ENCODE measurements at places on chromosomes 4 and X.

DNA sequence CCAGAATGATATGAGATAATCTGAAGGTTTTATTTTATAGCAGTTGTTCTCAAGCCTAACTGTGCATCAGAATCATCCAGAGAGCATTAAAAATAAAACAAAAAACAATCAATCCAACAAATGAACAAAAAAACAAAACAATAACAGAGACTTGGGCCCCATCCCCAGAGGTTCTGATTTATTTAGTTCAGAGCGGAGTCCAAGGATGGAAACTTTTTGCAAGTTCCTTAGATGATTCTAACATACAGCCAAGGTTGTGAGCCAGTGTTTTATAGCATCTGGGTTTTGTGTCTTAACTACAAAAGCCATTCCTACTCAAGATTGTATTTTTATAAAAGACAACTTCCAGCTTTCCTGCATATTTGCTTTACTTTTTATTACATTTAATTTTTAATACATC lies 59.4 kb upstream of the GRPR start:
- no peak for DNase-seq

GRCh38 chr4:10114147-10114546 lies 2.5 kb downstream of the WDR1 start:
- no peak for DNase-seq

GRCh38 chr4:47744253-47744652 lies 93.6 kb downstream of the CORIN start:
- no peak for DNase-seq

- DNase-seq: no peak
Observed at GRCh38 chr4:103424853-103425252, 226.7 kb upstream of the CENPE start.

DNA sequence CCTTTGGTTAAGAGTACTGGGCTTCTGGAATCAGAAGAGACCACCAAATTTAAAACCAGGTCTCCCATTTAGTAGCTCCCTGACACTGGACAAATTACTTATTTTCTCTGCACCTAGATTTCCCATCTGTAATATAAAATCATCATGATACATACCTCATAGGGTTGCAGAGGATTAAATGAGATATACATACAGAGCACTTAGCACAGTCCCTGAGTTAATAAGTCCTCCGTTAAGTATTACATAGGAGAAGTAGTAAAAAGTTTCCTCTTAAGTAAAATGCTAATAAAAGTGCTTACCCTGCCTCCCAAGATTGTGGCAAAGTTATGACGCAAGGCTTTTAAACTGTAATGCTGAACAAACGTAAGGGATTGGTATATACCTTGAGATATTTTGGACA lies 539 bp upstream of the CHIC1 start:
- DNase-seq: no peak

DNA sequence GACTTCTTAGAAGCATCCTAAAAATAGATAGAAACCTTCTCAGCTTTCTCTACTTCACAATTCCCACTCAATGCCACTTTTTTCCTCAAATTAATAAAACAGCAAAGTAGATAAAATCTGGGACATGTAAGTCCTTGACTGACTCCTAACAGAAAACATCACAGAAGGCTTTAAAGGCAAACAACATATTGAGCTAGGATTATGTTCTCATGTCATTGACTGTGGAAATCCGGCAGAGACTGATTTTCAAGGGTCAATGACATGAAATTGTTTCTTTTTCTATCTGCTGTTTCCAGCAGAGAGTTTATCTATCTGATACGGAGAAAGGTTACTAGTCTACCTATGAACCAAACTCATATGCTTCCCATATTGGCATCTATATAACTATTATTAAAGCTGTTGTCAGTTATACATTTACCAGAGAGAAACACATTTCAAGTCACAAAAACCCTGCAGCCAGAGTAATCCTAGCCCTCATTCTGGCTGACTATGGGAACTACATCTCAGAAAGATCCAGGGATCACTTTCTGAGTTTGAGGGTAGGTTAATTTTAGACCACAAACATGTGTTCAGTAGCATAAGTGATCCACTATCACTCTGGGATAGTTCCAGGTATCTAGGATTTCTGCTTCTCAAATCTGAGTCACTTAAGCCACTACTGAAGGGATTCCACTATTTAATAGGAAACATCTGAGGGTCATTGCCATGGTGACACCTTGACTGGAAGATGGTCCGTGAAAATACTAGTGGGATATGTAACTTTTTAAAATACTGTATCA lies 147.6 kb downstream of the PPP3CA start:
- DNase-seq: no peak

GRCh38 chrX:45134315-45134731 lies 66.4 kb downstream of the DIPK2B start:
- no peak for DNase-seq

DNA sequence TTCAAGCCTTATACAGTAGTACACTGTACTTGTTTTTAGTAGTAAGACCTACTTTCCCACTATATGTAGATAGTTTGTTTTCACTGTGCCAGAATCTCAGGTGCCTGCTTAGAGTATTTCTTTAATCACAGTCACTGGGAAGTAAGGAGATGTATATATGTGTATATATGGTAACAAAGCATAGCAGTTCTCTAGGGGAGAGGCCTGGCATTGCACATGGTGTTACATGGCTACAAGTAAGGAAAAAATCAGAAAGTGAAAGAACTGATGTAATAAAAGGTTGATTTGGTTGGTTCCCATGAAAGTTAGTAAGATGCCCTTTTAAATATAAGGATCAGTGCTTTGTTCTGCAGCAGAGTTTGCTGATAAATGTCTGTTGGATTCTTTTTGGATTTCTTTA lies 9.3 kb upstream of the DCK start:
- no peak for DNase-seq

- no peak for DNase-seq
Observed at GRCh38 chr4:56465599-56466295, 1.7 kb upstream of the SRP72 start.

GRCh38 chr4:146310319-146311021 lies 96.1 kb downstream of the REELD1 start:
- no peak for DNase-seq

DNA sequence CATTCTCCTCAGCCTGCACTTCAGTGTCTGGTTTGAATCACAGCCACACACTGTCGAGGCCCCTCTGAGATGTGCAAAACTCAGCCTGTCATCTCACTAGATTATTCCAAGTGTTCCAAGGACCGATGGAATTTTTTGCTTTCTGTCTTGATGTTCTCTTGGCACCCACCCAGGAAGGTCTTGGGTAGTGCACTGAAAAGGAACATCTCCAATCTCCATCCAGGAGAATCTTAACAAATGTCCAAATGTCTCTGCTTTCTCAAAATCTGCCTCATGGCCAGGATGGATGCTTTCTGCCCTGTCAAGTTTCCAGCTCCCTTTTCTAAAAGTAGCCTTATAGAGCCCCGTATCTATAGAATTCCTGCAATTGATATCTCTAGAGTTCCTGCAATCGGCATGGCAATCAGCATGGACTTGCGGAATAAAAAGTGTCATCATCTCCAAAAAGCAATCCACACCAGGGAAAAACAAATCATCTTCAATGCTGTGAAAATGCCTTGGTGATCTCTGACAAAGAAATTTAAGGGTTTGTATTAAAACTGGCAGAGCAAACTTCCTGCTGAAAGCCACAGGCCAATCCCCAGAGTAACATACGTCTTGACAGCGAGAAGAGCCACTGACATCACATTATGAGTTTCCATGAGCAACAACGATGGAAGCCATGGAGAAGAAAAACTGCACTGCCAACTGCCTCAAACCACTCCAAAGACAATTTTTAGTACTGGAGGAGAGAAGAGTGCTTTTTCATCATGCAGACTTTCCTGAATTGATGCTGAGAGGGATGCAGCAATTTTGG lies 215.3 kb upstream of the FAM9B start:
- no peak for DNase-seq

DNA sequence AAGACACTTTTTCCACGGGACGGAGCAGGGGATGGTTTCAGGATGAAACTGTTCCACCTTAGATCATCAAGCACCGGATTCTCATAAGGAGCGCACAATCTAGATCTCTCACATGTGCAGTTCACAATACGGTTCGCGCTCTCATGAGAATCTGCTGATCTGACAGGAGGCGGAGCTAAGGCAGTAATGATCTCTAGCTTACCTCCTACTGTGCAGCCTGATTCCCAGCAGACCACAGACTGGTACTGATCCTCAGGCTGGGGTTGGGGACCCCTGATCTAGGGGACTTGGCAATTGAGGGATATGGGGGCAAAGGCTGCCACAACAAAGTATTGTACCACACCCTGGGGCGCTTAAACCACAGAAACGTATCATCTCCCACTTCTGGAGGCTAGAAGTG lies 25.7 kb downstream of the ZNF185 start:
- DNase-seq: no peak

DNA sequence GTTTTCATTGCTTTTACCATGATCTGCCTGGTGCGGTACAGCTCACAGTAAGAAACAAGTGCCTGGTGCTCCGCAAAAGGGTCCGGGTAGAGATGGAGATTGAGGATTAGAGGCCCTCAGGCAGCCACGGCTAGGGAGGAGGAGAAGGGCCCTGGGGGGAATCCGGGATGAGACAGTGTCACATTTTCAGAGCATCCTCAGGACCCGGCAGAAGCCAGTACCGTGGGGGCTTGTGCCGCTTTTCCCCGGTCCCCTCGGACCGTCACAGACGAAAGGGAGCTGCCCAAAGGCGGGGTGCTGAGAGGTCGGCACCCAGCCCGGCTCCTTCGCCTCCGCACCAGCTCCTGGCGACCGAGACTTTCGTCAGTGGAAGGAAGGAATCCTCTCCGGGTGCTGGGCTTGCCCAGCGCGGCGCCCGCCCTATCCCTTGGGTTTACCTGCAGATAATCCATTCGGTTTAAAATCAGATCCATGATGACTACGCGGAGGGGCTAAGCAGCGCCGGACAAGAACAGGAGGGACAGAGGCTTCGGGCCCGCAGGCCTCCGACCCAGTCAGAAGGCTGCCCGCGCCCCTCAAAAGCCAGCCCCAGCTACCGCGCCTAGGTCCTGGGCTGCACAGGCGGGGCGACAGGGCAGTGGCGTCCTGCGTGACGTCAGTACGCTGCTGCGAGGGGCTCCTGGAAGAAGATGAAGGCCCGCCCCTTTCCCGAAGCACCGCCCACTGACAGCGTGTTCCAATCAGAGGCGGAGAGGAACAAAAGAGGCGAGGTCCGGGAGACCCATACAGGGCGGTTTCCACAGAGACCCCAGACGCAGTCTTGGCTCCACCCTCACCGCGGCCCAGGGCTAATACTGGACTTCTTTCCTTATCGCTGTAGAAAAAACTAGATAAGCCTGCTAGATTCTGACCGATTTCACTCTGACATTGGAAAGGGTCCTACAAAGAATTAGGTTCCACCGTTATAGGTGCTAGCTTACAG lies at the start of gene BBS7:
TSS of gene BBS7 (minus strand) at position 634 of the 982 bp plus-strand sequence. CDS start at position 473, 161 bp downstream.
- DNase-seq: peak; percentile 89

DNA sequence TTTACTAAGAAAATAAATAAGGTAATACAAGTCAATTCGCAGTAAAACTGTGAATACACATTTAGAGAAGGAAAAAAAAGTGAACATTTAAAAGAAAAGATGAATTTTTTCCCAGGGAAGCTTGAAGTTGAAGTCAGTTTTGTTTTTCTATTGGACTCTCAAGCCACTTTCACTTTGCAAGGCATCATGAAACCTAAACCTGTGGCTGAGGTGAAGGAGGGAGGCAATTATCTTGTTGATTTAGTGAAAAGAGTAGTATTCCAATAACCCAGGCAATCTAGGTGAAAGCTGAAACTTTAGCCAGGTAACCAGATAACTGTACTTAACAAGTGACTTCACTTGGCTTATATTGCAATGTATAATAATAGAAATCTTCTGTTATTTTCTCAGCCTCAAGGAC lies 138.6 kb downstream of the HDX start:
- DNase-seq: no peak

DNA sequence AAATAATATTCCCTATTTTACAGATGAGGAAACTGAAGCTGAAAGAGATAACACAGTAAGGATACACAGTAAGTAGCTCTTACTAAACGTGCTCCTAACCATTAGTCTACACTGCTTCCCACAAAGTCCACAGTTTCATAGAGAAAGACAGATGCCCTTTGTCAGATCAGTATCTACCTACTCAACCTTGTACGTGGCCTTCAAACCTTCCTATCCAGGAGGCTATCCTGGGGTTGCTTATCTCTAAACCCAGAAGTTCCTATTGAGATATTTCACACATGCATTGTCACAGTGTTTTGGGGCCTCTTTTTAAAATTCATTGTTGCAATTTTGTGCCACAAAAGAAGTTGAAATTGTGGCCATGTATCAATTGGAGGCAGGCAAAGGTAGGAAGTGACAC lies 208.0 kb downstream of the ENOX2 start:
- no peak for DNase-seq

DNA sequence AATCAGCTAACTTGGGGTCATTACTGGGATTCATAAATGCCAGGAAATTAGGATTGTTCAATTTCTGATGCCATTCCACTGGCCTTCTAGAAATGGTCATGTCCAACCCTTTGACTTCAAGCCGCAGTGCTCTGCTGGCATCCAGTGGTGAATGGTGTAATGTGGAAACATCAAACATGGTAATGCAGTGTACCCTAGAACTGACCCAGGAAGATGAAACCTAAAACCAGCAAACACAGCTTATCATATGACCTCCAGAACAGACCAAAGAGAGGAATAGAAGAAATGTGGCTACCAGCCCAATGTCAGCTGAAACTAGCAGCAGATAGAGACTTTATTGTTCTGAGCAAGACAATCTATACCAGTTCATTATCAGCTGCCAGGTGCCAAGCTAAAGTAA lies 13.8 kb downstream of the CXCL13 start:
- no peak for DNase-seq

DNA sequence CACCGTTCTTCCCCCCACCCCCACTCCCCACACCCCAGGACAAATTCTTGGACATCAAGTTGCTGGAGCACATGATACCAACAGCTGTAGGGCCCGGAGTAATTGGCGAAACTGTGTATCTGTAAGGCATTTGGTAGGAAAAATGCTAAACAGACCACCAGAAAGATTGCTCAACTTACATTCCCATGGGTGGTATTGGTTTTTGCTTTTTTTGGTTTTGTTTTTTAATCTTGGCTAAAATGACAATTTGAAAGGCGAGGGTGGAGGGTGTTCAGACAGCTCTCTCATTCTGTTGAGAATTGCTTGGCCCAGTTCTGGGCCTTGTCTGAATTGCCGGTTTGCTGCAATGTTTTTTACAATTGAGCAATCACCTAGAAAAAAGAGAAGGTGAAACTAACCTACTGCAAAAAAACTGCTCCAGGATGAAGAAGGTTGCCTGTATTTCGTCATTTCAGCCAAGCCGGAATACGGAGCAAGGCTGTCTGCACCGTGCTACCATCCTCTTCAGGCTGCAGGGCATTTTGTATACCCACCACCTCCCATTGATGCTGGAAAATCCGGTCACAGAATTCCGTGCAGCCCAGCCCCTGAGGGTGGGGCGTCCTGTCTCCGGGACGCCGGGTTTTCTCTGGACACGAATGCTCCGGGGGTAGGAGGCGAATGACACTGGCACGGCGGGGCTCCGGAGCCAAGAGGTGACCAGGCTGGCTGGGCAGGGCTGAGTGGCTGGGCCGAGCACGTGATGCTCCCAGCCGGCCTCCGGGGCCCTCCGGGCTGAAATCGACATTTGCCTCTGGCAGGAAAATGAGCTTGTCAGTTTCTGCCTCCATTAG lies at the start of gene CLCN4:
TSS of gene CLCN4 (plus strand) at position 777 of the 833 bp plus-strand sequence. CDS start 28,058 bp downstream, outside the sequence.
- no peak for DNase-seq
